ENCODE measurements at places on chromosomes 1 and 21.
A peak's percentile ranks its signal among the peaks of the same experiment; 100 is the strongest.

DNA sequence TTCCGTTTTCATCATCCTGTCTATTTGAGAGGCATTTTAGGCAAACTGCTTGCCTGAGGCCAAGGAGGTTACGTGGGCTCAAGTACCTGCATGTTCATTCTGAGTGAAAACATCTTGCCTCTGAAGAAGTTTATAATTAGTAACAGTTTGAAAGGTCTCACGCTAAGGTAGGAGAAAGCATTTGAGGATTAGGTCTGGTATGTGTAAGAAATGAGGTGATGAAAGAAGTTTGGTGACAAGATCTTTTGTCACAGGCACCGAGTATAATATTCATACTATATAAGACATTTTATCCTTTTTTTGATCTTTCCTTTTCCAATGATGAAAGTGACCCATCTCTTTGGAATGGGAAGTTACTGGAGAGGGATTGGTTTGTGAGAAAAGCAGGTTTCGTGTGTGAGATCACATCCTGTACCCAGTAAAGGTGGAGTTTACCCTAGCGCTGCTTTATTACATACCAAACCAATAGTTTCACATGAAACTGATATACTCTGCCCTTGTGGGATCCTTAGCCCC is 98.7 kb upstream of the PDC start:
- DNase-seq = peak; percentile 23

DNA sequence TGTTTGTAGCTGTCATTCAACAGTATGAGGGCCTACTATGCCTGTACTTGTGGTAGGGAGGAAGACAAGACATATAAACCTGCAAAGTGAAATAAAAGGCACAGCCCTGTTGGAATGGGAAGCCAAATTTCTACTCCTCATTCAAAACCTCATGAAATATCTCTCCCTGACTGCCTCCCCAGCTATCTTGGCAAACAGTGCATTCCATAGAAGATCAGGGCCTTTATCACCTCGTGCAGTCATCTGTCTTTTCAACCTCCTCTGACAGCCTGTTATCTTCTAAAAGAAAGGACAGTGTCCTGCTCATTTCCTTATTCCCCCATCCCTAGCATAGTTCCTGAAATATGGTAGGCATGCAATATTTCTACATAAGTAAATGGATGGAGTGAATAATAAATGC is 71.0 kb downstream of the SH3GLB1 start:
- DNase-seq = no peak

GRCh38 chr1:114149211-114149610 is 4.5 kb downstream of the SYT6 start:
- no peak for DNase-seq

GRCh38 chr1:155032886-155033285 is 695 bp downstream of the DCST2 start:
- DNase-seq = no peak

- peak; percentile 97 for DNase-seq
Observed at GRCh38 chr1:27568300-27569087, 35.5 kb downstream of the AHDC1 start.

- no peak for DNase-seq
Observed at GRCh38 chr1:41286486-41286885, 44.4 kb upstream of the SCMH1 start.

DNA sequence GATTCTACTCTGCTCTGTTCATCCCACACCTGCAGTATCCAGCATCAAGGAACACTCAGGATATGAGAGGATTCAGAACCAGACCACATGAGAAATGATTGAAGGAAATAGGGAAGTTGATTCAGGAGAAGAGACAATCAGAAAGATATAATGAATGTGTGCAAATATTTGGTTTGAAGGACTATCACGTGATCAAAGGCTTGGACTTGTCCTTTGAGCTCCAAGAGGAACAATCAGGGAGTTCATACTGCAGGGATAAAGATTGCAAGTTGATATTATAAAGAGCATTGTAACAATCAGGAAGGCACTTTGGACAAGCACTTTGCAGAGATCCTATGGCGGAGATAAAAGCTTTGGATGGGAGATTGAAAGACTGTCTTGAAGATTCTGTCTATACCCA is 13.9 kb upstream of the PIGM start:
- DNase-seq = no peak
